Iris pigment epithelial cell (primary cell): ENCODE measurements at places on chromosomes 16 and 17.
A peak's percentile ranks its signal among the peaks of the same experiment; 100 is the strongest.

- no peak for DNase-seq
Observed at GRCh38 chr17:60060474-60060873, 18.2 kb downstream of the HEATR6 start.

- DNase-seq, result no peak
Observed at GRCh38 chr17:57639381-57639780, 105.7 kb downstream of the CCDC182 start.

GRCh38 chr17:7246779-7247178, 4.5 kb upstream of the GABARAP start:
- no peak for DNase-seq

DNA sequence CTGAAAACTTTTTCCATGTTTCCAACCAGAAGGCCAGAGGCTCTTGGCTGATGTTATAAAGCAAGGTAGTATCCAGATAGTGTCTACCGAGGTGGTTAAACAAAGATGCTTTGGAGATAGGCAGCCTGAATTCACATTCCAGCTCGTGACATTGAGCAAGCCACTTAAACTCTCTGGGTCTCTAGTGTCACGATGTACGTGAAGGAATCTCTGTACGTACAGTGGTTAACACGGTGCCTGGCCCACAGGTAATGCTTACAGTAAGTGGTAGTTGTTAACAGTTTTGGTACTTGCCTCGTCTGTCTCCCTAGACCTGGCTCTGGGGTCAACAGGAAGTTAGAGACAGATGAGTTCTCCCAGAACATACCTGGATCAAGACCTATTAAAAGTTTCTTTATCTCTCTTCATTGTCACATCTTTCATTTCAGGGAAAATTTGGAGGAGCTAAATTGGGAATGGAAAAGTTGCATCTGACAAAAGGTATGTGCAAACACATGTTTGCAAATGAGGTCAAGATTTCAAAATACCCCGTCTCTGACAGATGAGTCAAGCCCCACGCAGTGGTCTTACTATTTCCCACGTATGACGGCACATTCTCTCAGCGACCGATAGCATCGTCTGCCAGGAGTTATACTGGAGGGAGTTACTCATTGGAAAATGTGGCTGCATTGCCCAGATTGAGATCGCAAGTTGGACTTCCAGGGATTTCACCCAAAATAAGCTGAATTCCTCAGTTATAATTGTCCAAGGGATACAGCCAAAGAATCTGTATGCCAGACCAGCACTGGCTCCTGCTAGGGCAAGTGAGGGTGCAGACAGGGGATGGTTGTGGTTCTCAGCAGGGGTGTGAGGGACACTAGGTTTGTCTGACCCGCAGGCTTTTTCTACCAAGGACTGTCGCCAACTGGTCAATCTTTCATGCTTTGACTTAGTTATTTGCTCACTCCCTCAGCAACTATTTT, 18.9 kb upstream of the MYH10 start:
- DNase-seq, result peak; percentile 99

- DNase-seq, result no peak
Observed at GRCh38 chr16:81894592-81894991, 115.5 kb downstream of the PLCG2 start.

DNA sequence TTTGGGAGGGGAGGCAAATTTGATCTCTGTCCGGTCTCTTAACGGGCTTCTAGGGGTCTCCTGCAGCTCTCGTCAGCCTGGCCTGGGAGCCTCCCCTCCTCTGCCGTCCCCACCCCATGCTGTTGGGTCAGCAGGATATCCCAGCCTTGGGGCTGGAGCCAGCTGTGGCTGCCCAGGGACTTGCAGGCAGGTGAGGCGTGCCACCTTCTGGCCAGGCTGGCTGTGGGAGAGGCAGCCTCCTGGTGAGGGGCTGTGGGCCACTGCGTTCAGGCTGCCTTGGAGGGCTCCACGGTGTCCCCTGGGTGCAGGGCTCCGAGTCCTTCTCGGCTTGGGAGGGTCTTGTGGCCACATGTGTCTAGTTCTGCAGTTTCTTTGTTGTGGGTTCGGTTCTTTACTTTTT, 34.6 kb downstream of the TBCD start:
- no peak for DNase-seq

- no peak for DNase-seq
Observed at GRCh38 chr17:78585006-78585630, 7.9 kb upstream of the DNAH17 start.
